Right atrium auricular region (tissue), 2 donors: ENCODE measurements at places on chromosomes 3 and 15. TPM values are rescaled to one million over a fixed set of nuclear protein-coding genes. Genes with fewer than 3 reads are reported as not detected.

GPR171 gene
- total RNA-seq = 0.37 TPM

DLEC1 gene
- total RNA-seq = 0.35 TPM

SCAANT1 gene
- total RNA-seq = not detected

CHST13 gene
- 0.90 TPM for total RNA-seq

MUC4 gene
- total RNA-seq = not detected

DNA sequence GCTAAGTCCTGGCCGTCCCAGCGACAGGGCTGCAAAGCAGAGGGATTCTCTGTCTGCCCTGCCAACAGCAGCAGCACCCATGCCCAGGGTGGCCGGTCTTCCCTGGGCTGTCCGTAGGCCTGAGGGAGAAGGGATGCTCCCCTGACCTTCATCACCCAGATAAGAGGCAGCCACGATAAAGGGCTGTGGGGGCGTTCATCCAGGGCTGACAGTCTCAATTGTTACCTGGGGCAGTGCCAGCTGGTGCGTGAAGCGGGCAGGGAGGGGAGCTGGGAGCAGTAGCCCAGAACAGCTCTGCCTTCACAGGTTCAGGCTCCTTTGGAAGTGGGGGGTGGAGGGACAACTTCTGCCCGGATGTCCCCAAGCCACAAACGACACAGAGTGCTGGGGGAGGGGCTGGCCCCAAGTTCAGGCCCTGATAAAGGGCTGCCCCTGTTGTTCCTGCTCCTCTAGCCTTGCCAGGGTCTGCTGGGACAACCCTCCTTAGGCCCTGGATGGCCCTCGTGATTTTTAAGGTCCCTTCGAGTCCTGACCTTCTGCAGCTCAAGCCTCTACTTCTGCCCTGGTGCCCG lies 94.7 kb downstream of the RAB11A start:
- no peak overlapping the region for H3K27ac ChIP-seq
- no peaks in the 10 kb centered on the region for H3K36me3 ChIP-seq
- DNase-seq = no peak
- H3K27me3 ChIP-seq = no peaks in the 10 kb centered on the region
- no peak overlapping the region for H3K4me3 ChIP-seq

DNA sequence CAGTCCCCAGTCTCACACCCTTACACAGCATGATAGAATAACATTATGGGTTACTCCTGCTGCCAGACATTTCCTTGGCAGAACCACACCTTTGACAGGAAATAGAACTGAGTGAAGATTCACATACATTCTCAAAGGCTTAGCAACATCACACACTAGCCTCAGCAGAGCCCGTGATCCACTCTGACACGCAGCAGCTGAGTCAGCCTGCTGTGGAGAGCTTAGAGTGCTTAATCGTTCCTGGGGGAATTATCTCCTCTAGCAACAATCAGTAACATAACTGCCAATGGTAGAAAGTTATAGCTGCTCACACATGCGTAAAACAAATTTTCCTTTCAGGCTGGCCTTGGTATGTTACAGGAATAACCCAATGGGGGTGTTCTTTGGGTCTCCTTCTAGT lies 382.1 kb downstream of the GAP43 start:
- H3K36me3 ChIP-seq = no peaks in the 10 kb centered on the region
- no peak for DNase-seq
- H3K4me3 ChIP-seq = no peak overlapping the region
- no peak overlapping the region for H3K27ac ChIP-seq
- no peaks in the 10 kb centered on the region for H3K4me1 ChIP-seq
- H3K27me3 ChIP-seq = no peaks in the 10 kb centered on the region

DNA sequence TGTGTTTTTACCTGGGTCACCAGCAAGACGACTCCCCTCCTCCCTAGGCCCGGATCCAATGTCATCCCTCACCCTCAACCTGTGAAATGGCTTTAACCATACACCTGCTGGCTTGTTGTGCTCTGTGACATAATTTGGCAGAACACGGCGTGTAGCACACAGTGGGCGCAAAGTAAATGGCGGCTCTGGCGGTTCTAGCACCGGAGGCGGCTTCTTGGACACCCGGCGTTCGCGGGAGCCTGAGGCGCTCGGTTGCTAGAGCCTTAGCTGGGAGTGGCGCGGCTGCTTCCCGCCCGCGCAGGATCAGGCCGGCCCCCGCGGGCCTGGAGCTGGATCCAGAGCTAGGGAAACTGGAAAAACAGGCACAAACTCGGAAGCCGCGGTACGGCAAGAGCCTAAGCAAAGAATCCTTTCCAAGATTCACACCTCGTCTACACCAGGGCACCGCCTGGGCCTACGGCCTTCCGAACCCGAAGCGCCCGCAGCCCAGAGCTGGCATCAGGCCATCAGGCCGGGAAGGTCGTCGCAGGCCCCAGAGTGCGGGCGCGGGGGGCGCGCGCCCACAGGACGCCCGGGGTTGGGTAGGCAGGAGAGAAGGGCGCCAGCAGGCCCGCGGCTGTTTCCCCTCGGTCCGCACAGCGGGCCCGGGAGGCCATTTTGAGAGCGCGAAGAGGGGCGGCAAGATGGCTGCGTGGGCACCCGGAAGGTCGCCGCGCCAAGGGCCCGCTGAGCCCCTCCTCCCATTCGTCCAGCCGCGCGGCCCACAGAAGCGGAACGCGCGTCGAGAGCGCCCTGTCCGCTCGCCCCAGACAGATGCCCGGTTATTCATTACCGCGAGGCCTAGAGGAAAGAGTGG lies 43.9 kb upstream of the POLG start:
- no peak for DNase-seq
- peaks cover 21% of the 10 kb centered on the region for H3K4me1 ChIP-seq
- no peak overlapping the region for H3K27ac ChIP-seq
- H3K27me3 ChIP-seq = peaks cover 9% of the 10 kb centered on the region

DNA sequence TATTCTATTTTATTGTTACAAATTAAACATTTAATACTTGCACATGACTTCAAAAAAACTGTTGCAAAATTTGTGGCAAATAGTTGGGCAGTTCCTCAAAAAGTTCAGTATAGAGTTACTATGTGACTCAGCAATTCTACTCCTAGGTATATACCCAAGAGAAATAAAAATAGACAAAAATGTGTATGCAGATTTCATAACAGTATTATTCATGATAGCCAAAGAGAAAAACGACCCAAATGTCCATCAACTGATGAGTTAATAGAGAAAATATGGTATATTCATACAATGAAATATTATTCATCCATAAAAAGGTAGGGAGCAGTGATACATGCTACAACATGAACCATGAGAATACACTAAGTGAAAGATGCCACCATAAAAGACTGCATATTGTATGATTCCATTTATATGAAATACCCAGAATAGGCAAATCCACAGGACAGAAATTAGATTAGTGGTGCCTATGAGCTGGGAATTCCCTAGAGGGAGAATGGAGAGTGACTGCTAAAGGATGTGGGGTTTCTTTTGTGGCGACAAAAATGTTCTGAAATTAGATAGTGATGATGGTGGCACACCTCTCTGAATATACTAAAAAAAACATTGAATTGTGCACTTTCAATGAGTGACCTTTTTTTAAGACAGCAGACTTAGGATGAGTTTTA lies 31.6 kb upstream of the CLASP2 start:
- H3K27me3 ChIP-seq = no peaks in the 10 kb centered on the region
- no peak for DNase-seq
- H3K36me3 ChIP-seq = no peaks in the 10 kb centered on the region
- no peak overlapping the region for H3K4me3 ChIP-seq
- H3K27ac ChIP-seq = no peak overlapping the region
- no peaks in the 10 kb centered on the region for H3K4me1 ChIP-seq

GRCh38 chr15:59159210-59159609 lies 47.4 kb upstream of the LDHAL6B start:
- H3K27me3 ChIP-seq = no peaks in the 10 kb centered on the region
- H3K36me3 ChIP-seq = peaks cover 67% of the 10 kb centered on the region
- no peak overlapping the region for H3K4me3 ChIP-seq
- H3K27ac ChIP-seq = no peak overlapping the region
- no peaks in the 10 kb centered on the region for H3K4me1 ChIP-seq
- no peak for DNase-seq
